Stimulated activated CD8-positive, alpha-beta memory T cell treated with anti-CD3 and anti-CD28 coated beads, Interleukin-4, amount 100 ng/mL, for 48 hours (primary cell): ENCODE measurements at places on chromosomes 2 and 18.

GRCh38 chr2:177464549-177464948 lies 72.0 kb downstream of the AGPS start:
- no peak for DNase-seq

DNA sequence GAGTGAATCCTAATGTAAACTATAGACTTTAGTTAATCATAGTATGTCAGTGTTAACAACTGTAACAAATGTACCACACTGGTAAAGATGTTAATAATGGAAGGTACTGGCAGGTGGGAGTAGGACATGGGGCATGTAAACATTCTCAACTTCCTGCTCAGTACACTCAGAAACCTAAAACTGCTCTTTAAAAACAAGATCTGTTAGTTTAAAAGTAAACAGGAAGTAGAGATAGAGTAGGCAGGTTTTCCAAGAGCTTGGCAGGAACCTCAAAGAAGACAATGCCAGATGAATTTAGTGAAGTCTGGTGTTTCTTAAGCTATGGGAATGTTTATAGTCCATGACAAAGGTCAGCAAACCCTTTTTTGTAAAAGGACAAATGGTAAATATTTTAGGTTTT lies 46.6 kb downstream of the CCDC138 start:
- no peak for DNase-seq

DNA sequence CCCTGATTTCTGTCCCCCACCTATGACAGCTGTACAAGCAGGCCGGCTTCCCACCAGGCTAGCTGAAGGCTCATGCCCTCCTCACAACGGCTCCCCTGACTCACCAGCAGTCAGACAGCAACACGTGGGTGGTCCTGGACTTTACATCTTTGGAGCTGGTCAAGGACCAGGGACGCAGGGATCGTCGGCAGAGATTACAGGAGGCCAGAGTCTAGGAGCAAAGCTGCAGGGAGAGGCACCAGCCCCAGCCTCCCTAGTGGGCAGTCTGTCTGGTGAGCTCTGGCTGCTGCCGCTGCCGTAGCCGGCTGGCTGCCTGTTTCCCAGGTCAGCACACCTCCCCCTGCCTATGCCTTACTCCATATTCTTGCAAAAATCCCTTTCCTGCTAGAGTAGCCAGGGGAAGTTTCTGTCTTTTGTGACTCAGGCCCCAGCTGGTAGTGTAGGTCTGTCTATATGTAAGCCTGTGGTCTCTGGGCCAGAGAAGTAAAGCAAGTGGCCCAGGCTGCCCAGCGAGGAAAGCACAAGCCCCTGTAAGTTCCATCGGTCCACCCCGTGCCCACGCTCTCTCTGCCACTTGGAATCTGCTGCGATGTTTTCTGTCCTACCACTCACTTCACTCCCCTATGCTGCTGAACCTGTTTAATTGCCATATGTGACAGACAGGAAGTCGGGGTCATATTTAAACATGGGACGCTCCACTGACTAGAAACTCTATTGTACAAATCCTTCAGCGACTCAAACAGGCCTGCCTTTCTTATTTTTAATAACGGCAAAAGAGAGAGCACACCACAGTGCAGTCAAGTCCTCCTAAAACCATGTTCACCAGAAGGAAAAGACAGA lies 2.4 kb upstream of the ARHGEF4 start:
- DNase-seq: no peak

GRCh38 chr18:62288665-62289008 lies 36.5 kb upstream of the TNFRSF11A start:
- DNase-seq: no peak

DNA sequence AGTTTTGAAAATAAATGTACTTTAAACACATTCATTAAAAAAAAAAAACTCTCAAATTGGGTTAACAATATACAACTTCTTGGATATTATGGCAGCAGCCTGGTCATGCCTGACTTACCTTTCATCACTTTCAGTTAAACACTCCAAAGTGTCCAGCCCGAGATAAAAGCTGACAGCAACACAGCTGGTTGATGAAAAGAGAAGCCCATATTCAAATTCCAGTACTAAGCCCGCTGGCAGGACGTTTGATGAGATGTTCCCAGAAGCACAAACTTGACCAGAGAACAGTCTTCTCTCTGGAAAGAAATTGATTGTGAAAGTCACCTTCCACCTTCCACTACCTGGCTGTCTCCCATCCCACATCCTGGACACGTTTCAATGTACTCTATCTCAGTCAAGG lies 586.3 kb downstream of the TDRD15 start:
- no peak for DNase-seq

- DNase-seq: no peak
These were observed 662.1 kb downstream of the LRP1B start for GRCh38 chr2:141468761-141469160.

DNA sequence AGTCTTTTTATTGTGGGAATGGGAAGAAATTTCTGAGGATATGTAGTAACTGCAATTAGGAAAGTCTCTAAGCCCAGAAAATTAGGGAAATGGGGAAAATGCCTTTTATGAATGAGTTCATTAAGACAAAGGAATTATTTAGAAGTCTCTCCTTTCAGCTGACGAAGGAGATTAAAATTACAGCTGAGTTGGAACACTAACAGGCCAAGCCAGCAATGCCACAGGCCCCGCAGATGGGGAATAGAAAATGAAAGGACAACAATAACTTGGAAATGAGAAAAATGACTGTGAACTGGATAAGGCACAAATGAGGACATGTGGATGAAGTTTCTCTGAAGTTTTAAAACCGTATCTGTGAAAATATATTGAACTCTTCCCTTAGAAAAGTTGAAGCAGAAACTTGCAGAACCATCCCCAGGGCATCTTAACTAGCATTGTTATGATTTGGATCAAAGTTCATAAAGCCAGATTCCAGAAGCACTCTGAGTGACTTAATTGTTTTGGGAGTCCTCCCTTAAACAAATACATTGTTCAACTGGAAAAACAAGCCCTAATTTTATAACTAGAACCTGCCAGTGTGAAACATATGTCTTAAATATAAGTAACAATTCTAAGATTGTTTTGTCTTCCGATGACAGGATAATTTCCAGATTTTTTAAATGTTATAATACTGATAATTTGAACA lies 51.3 kb downstream of the C2orf76 start:
- DNase-seq: no peak
